ENCODE measurements at places on chromosomes 12 and 14.

- DNase-seq, result no peak
Observed at GRCh38 chr14:62501021-62501750, 544.1 kb downstream of the KCNH5 start.

DNA sequence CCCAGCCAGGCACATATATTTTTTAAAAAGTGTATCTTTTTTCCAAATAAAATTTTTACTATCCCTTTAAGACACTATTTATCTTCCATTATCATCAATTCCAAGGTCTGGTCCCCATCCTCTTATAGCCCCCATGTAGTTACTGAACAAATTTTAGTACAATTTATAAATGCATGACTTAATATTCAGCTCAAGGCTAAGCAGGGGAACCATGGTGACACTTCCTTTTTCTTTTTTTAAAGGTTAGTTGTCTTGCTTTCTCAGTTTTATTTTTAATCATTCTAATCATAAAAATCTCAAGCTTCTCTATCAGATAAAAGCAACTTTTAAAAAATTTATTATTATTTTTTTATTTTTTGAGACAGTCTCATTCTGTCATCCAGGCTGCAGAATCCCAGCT lies 92.3 kb downstream of the TRAFD1 start:
- no peak for DNase-seq

DNA sequence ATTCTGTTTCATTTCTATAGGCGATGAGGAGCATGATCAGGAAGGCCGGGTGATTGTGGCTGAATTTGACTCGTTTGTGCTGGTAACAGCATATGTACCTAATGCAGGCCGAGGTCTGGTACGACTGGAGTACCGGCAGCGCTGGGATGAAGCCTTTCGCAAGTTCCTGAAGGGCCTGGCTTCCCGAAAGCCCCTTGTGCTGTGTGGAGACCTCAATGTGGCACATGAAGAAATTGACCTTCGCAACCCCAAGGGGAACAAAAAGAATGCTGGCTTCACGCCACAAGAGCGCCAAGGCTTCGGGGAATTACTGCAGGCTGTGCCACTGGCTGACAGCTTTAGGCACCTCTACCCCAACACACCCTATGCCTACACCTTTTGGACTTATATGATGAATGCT lies 1.9 kb downstream of the APEX1 start:
- DNase-seq, result no peak

DNA sequence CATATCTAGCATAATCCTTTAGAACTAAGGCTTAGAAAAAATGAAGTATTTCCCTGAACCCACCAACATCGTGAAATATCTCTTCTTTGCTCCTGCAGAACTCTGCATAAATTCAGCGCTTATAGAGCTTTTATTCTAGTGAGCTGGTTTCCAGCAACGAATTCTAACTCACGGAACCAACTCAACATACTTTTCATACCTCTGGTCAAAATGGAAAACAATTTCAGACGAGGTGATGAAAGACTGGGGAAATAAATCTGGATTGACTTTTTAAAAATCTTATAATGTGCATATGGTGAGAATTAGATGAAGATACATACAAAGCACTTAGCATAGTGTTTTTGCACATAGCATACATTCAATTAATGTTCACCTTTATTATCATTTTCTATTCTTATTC lies 62.6 kb upstream of the BBS10 start:
- no peak for DNase-seq

DNA sequence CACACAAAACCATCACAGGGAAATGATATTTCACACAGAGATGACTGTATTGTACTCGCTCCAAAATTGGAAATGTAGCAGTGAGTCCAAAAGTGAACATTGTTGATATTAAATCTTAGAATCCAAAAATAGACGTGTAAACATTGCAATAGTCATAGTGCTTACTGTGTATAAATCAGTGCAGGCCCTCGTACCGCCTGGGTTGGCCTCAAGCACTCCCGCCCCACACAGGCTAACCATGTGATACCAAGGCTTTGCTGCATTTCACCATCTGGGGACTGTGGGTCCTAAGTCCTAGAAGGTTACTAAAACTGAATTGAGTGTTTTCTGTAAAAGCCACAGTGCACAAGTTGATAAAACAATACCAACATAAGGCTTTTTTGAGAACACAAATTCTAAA lies 107.3 kb downstream of the PPP2R5E start:
- DNase-seq, result no peak

DNA sequence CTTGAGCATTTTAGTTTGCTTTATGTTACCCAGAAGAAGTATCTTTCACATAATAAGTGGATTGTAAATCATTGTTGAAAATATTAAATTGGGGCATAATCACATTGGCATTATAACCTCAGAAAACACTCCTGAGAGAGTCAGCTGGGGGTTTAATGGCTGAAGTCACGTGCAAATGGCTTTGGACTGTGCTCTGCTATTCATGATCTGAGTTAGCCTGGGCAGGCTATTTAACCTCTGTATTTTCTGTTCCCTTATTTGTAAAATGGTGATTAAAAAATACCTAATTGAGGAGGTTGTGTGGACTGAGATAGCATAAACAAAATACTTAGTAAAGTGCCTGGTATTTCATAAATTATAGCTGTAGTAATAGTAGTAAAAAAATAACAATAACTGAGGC lies 24.9 kb downstream of the KCNA5 start:
- no peak for DNase-seq

- DNase-seq, result no peak
Observed at GRCh38 chr12:117523971-117524370, 162.5 kb upstream of the NOS1 start.

DNA sequence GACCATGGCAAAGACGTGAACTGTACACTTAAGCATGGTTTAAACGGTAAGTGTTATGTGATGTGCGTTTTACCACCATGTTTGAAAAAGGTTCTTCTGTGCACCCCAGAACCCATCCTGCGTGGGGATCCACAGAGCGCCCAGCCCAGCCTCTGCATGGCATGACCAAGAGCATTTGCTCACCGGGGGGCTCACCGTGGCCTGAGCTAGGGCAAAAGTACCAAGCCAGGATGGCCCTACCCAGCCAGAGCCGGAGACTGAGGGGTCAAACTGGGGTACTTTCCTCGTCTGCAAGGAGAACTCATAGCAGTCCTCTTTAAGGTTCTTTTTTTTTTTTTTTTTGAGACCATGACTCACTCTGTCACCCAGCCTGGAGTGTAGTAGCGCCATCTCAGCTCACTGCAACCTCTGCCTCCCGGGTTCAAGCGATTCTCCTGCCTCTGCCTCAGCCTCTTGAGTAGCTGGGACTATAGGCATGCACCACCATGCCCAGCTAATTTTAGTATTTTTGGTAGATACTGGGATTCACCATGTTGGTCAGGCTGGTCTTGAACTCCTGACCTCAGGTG lies 16.4 kb upstream of the ANKRD9 start:
- DNase-seq, result no peak

- DNase-seq, result no peak
Observed at GRCh38 chr12:113908584-113909100, 57.5 kb downstream of the RBM19 start.

DNA sequence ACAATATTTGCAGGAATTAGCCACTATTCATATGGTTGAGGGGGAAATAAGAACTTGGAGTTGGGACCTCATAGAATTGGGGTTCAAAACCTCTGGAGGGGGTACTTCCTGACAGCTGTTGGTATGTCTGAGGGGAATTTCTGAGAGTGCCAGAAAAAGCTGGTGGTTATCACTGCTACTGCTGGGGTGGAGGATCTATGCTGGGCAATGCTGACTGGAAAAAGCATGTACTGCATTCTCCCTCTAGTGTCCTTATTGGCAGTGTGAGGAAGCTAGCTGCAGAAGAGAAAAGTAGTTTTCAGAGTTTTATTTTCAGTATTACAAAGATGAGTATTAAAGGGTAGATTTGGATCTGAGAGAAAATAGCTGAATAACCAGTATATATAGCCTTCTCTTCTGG lies 88.8 kb downstream of the FUT8 start:
- no peak for DNase-seq

- DNase-seq, result no peak
Observed at GRCh38 chr14:103126873-103127304, 3.6 kb downstream of the TNFAIP2 start.

- DNase-seq, result no peak
Observed at GRCh38 chr14:102371361-102371760, 8.6 kb downstream of the TECPR2 start.

- no peak for DNase-seq
Observed at GRCh38 chr12:111204788-111205241, 164.1 kb downstream of the PHETA1 start.

- no peak for DNase-seq
Observed at GRCh38 chr14:90398841-90399540, 2.2 kb downstream of the CALM1 start.

- no peak for DNase-seq
Observed at GRCh38 chr12:105764216-105764835, 374.4 kb downstream of the NUAK1 start.

GRCh38 chr12:113366827-113367226 lies 8.4 kb downstream of the PLBD2 start:
- no peak for DNase-seq

DNA sequence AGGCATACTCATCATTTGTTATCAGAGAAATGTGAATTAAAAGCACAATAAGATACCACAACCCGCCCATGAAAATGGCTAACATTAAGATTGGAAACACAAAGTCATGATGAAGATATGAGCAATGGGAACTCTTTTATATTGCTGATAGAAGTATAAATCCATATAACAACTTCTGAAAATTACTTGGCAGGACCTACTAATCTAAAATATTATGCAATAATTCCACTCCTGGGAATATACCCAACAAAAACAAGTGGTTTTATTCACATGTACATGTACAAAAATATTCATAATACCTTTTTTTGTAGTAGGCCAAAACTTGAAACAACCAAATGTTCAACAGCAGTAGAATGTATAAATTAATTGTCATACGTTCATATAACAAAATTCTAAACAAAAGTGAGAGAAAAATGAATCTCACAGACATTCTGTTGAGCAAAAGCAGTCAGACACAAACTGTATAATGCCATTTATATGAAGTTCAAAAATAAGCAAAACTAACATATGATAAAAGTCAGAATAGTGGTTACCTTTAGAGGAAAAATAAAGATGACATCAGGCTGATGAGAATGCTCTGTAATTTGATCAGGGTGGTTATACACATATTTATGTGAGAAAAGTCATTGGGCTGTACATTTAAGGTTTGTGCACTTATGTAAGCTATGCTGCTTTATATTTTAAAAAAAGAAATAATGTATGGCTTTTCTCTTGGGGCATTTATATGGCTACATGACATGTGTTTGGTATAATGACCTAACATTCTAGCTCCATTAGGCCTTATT lies 309.2 kb upstream of the KITLG start:
- no peak for DNase-seq

DNA sequence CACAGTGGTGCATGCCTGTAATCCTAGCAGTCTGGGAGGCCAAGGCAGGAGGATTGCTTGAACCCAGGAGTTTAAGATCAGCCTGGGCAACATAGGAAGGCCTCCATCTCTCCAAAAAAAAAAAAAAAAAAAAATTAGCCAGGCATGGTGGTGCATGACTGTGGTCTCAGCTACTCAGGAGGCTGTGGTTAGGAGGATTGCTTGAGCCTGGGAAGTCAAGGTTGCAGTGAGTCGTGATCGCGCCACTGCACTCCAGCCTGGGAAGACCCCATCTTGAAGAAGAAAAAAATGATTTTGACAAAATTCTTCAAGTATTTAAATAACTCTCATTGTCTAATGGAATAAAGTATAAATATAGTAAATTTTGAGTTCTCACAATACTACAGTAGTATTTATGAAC lies 219.2 kb upstream of the SSTR1 start:
- DNase-seq, result no peak

DNA sequence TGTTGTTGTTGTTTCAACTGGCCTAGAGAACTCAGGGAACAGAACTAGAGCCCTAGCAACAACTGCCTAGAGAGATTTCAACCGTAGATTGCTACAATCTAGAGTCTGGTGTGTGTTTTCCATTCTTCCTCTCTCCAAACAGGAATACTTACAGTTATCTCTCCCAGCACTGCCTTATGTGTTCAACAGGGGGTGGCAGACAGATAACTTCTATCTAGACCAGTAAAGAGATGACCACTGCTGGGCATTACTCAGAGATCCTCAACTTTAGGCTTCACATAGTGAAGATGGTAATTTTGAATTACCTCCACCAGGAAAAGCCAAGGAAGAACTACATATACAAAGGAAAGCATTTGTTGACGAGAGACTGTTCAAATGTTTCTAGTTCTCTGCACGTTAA lies 4.8 kb downstream of the TXNDC16 start:
- no peak for DNase-seq

GRCh38 chr14:24513009-24513408 lies 4.9 kb upstream of the CMA1 start:
- DNase-seq, result no peak

DNA sequence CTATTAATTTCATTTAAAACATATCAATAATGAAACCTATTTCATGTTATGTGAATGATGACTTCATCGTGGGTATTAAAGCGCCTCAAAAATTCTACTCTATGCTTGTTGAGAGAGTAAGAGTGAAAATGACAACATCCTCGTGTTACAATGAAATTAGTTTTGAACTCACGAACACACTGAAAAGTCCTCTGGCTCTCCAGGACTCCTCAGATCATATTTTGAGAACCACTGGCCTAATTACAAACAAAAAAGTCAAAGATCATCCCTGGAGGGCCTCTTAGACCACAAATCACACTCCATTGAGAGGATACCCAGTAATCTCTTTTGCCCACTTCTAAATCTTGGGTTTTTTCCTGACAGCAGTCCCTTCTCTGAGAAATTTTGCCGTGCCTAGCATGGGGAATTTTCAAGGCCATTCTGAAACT lies 19.1 kb downstream of the DAAM1 start:
- DNase-seq, result no peak
